Naive B cell (primary cell): ENCODE measurements at places on chromosomes 3 and 15. TPM values are rescaled to one million over a fixed set of nuclear protein-coding genes. Genes with fewer than 3 reads are reported as not detected.
A peak's percentile ranks its signal among the peaks of the same experiment; 100 is the strongest.

DNA sequence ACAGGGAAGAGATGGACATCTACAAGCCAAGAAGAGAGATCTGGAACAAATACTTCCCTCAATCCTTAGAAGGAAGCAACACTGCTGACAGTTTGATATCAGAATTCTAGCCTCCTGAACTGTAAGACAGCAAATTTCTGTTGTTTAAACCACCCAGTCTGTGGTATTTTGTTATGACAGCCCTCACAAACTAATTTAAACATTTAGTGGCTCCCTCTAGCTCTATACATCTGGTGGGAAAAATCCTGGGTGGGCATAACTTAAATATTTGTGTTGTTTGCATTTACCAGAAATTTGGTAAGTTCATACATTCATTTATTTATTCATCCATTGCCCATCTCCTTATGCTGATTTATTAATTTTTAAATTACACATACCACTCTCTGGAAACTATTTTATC is 62.5 kb upstream of the GSK3B start:
- no peaks in the 10 kb centered on the region for H3K27me3 ChIP-seq
- H3K4me3 ChIP-seq: no peak overlapping the region
- H3K27ac ChIP-seq: no peak overlapping the region
- peaks cover 20% of the 10 kb centered on the region for H3K36me3 ChIP-seq

GRCh38 chr3:100696161-100696560 is 13.1 kb upstream of the TFG start:
- H3K4me3 ChIP-seq: no peak overlapping the region
- no peaks in the 10 kb centered on the region for H3K4me1 ChIP-seq
- peaks cover 8% of the 10 kb centered on the region for H3K36me3 ChIP-seq
- H3K27me3 ChIP-seq: peaks cover 65% of the 10 kb centered on the region
- no peak for DNase-seq
- H3K27ac ChIP-seq: no peak overlapping the region

- H3K36me3 ChIP-seq: no peaks in the 10 kb centered on the region
- no peaks in the 10 kb centered on the region for H3K4me1 ChIP-seq
- no peak overlapping the region for H3K27ac ChIP-seq
- DNase-seq: no peak
- no peaks in the 10 kb centered on the region for H3K27me3 ChIP-seq
Observed at GRCh38 chr15:49857496-49858475, 236.9 kb downstream of the DTWD1 start.

DNA sequence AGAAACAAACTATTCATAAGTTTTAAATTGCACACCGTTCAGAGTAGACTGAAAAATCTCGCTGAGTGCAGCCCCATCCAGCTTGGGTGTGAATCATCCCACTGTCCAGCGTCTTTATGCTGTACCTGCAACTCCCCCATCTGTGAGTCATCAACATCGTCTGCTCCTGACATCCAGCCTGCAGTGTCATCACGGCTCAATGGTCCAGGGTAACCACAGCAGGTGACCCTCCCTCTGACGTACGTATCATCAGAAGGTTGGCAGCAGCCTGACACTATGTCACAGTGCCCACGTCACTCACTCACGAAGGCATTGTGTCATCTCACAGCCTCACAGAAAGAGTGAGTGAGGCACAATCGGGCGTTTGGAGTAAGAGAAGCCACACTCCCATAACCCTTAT is 65.2 kb downstream of the TPRA1 start:
- no peaks in the 10 kb centered on the region for H3K36me3 ChIP-seq
- H3K4me3 ChIP-seq: no peak overlapping the region
- H3K4me1 ChIP-seq: no peaks in the 10 kb centered on the region
- DNase-seq: no peak

- H3K4me3 ChIP-seq: no peak overlapping the region
- no peak for DNase-seq
- H3K4me1 ChIP-seq: no peaks in the 10 kb centered on the region
- peaks cover 5% of the 10 kb centered on the region for H3K27me3 ChIP-seq
Observed at GRCh38 chr3:5343459-5343858, 156.0 kb downstream of the EDEM1 start.

DNA sequence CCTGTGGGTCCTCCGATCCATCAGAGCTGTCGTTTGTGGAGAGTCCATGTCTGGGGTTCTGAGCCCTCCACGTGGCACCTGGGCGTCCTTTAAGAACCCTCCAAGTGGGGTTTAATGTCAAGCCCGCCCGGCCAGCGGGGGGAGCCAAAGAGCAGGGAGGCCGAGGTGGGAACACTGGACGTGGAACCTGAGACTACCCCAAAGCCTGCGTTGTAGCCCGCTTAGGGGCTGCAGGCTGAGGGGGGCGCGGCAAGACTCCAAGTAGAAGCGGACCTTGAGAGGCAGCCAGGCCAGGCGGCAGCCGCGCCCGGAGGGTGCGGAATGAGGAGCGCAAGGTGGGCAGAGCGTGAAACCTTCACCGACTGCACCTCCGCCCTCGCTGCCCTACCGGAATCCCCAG is 126.2 kb upstream of the ATP10A start:
- H3K27me3 ChIP-seq: peaks cover 12% of the 10 kb centered on the region
- no peaks in the 10 kb centered on the region for H3K36me3 ChIP-seq
- H3K27ac ChIP-seq: no peak overlapping the region
- DNase-seq: no peak

DNA sequence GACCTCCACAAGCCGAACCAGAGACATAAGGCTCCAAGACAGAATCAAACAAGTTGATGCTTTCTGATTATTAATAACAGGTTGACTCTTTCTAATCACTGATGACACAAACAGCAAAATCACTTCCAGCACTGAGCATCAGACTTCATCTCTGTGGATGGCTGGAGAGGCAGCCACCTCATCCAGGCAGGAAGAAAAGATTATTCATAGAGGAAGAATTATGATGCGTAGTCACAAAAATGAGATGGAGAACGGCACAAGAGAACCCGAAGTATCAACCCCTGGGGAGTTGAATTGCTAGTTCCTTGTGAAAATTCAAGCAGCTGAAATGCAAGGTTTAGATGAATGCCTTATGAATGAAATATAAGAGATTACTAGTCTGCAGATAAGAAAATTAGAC is 49.9 kb upstream of the LMCD1 start:
- no peak for DNase-seq
- H3K4me3 ChIP-seq: no peak overlapping the region
- no peaks in the 10 kb centered on the region for H3K4me1 ChIP-seq
- no peaks in the 10 kb centered on the region for H3K36me3 ChIP-seq

GRCh38 chr3:15646851-15647511 is 45.4 kb downstream of the BTD start:
- H3K4me3 ChIP-seq: peak overlapping the region; percentile 77
- DNase-seq: no peak
- H3K36me3 ChIP-seq: peaks cover 2% of the 10 kb centered on the region
- peak overlapping the region; percentile 93 for H3K27ac ChIP-seq

DNA sequence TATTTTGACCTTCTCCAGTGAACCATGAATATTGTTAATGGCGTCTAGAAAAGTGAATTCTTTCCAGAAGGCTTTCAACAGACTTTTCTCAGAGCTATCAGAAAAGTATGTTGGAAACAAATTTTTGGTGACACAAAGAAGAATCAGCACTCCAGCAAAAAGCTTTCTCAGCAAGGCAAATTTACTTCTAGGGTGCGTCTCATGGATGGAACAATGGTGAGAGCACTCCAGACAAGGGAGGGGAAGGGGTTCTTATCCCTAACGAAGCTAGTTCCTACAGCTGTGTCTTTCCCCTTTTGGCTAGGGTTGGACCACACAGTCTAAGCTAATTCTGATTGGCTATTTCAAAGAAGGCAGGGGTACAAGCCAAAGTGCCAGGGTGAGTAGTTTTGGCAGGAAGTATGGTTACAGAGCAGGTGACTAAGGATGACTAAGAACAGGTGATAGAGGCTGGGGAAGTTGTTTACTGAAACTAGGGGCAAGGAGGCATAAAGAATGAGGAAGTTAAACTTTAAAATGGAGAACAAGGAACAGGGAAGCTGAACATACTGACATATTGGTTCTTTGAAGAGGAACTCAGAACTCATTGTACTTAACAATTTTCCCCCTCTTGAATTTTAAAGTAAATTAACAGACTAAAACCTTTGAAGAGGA is 959.8 kb downstream of the NAALADL2 start:
- peak overlapping the region; percentile 85 for H3K27ac ChIP-seq
- H3K27me3 ChIP-seq: no peaks in the 10 kb centered on the region
- H3K4me1 ChIP-seq: peaks cover 17% of the 10 kb centered on the region
- H3K4me3 ChIP-seq: no peak overlapping the region
- no peak for DNase-seq

DNA sequence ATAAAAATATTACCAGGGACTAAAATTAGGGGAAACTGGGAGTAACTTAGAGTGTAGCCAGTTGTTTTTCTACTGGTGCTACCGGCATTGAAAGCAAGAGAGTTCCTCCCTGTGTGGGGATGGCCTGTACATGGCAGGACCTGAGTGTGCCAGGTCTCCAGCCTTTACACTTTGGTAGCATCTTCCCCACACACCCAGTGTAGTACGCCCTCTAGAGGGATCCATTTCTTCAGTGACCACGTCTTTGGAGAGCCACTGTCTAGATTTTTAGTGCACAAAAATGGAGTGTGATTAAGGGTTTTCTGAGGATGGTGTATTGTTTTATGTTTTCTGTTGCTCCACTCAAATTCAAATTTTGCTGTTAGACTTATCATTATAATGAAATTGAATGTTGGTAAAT is 507.0 kb upstream of the TPRG1 start:
- DNase-seq: no peak
- no peaks in the 10 kb centered on the region for H3K27me3 ChIP-seq
- H3K36me3 ChIP-seq: peaks cover 16% of the 10 kb centered on the region
- H3K27ac ChIP-seq: no peak overlapping the region

DNA sequence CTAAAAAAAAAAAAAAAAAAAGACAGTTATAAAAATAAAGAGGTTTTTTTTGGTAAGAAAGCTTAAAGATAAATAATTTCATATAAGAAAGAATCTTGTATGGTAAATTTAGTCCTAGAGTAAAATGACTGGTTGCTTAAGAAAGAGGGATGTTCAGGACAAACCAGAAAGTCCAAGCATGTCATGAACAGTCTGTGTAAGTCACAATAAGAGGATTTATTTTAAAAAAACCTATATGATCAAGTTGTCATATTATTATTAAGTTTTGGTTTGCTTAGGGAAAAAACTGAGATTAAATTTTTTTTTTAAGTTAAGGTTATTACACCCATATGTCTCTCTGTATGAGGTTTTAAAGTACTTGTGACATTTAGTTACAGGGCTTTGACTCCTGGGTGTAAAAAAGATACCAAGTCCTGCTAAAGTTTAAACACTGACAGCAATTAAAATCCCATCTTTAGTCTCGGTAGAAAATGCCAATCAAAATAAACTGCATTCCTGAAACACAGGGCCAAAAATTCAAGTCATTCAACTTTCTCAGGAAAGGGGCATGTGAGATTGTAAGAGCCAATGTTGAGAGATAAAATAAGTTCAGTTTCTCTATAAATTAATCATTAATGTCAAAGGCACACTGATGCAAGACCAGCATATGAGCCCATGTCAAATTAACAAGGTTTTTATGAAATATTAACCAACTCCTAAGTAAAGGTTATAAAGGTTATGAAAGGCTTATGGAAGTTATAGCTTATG is 8.5 kb upstream of the BDH1 start:
- DNase-seq: no peak
- H3K4me1 ChIP-seq: peaks cover 9% of the 10 kb centered on the region
- H3K36me3 ChIP-seq: no peaks in the 10 kb centered on the region
- H3K27me3 ChIP-seq: peaks cover 20% of the 10 kb centered on the region
- no peak overlapping the region for H3K4me3 ChIP-seq

DNA sequence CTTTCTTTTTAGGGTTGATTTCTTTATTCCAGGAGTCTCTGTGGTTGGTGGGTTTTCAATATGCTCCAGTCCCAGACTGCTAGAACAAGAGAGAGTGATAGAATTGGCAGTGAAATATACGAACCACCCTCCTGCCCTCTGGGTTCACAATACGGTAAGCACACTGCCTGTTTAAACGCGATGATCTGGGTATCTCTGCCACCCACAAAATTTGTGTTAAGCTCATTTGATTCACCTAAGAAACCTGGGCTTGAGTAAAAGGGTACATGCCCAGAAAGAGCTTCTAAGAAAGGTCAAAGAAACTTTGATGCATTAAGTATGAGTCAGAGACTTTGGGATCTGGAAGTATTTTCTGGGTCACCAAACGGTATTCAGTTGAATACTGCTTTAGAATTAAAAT is 29.8 kb downstream of the OXNAD1 start:
- peaks cover 26% of the 10 kb centered on the region for H3K4me1 ChIP-seq
- H3K4me3 ChIP-seq: no peak overlapping the region
- DNase-seq: no peak
- no peak overlapping the region for H3K27ac ChIP-seq

DNA sequence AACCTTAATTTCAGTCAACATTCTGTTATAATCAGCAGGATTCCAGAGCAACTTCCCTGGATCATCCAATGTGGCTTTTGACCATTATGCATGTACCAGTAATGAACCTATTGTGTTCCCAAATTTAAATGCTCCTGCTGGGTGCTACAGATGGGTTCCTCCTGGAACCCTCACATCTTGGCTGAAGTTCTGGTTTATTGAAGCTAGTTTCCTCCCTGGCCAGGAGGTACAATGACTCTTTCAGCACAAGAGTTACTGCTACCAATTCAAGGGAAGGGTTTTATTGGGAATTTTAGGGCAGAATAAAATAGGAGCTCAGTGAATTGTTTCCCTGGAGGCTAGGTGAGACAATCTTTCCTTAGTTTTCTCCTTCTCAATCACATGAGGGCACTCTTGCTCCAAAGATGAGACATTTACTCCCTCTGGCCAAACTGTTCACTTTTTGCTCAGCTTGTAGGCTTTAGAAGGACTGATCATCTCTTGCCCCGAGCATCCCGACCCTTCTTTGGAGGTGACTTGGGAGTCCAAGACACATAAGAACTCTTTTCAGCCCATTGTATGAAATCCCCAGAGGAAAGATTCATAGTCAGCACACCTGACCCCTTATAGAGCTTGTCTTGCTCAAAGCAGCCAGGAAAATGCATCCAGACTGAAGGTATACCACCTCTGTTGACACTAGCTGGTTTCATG is 8.8 kb upstream of the NPHP3 start:
- no peak overlapping the region for H3K27ac ChIP-seq
- H3K4me1 ChIP-seq: peaks cover 5% of the 10 kb centered on the region
- peaks cover 45% of the 10 kb centered on the region for H3K27me3 ChIP-seq

- no peaks in the 10 kb centered on the region for H3K27me3 ChIP-seq
- no peaks in the 10 kb centered on the region for H3K36me3 ChIP-seq
- DNase-seq: no peak
- no peak overlapping the region for H3K27ac ChIP-seq
- no peaks in the 10 kb centered on the region for H3K4me1 ChIP-seq
Observed at GRCh38 chr3:99485286-99485685, 153.1 kb upstream of the COL8A1 start.

The GOLGA8G gene
- not detected for polyA plus RNA-seq

The EPHB3 gene
- polyA plus RNA-seq: not detected

The PLA2G4D gene
- polyA plus RNA-seq: not detected

The PRSS50 gene
- not detected for polyA plus RNA-seq

The FETUB gene
- polyA plus RNA-seq: not detected

The ADAMTS7 gene
- not detected for polyA plus RNA-seq

The EPHA6 gene
- polyA plus RNA-seq: not detected

The CFAP161 gene
- polyA plus RNA-seq: not detected
